HCEC 1CT (cell line): ENCODE measurements at places on chromosomes 4 and X.
A peak's percentile ranks its signal among the peaks of the same experiment; 100 is the strongest.

GRCh38 chrX:72245461-72246089, 6.7 kb upstream of the ERCC6L start:
- DNase-seq, result peak; percentile 45

DNA sequence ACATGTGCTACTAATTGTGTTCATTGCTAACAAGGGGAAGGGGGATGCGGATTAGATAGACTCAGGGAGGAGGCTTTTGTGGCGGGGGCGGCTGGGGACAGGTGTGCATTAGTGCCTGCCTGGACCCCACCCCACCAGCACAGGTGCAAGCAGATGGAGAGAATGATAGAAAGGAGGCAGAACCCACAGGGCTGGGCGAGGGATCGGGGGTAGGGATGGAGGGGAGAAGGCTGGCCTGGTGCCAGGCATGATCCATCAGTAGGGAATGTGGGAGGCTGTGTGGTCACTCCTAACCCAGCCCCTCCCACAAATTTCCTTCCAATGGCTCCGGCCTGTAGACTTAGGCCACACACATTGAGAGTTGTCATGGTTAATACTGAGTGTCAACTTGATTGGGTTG, 30.5 kb upstream of the CRMP1 start:
- DNase-seq, result no peak

DNA sequence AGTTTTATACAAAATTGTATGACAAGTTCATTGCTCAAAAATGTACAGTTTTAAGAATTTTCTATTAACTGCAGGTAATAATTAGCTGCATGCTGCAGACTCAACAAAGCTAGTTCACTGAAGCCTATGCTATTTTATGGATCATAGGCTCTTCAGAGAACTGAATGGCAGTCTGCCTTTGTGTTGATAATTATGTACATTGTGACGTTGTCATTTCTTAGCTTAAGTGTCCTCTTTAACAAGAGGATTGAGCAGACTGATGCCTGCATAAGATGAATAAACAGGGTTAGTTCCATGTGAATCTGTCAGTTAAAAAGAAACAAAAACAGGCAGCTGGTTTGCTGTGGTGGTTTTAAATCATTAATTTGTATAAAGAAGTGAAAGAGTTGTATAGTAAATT, 131.0 kb downstream of the TET2 start:
- DNase-seq, result no peak

GRCh38 chr4:175440786-175441185, 371.3 kb downstream of the GPM6A start:
- no peak for DNase-seq

DNA sequence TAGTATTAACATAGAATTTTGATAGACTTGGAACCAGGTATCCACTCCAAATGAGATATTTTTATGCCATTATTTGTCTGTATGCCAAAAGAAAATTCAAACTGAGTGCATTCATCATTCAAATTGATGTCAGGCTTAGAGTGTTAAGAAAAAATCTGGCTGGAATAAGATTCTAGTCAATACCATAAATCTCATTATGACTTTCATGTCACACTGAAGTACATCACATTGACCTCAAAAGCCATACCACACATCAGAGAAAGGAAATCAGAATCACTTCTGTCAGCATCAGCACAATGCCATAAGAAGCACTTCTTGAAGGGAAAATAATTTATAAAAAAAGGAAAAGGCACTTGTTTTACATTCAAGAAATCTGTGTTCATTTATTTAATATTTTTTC, 119.0 kb upstream of the BMP3 start:
- DNase-seq, result no peak

- DNase-seq, result no peak
Measured at GRCh38 chr4:1673671-1674070, 10.4 kb downstream of the FAM53A start.

DNA sequence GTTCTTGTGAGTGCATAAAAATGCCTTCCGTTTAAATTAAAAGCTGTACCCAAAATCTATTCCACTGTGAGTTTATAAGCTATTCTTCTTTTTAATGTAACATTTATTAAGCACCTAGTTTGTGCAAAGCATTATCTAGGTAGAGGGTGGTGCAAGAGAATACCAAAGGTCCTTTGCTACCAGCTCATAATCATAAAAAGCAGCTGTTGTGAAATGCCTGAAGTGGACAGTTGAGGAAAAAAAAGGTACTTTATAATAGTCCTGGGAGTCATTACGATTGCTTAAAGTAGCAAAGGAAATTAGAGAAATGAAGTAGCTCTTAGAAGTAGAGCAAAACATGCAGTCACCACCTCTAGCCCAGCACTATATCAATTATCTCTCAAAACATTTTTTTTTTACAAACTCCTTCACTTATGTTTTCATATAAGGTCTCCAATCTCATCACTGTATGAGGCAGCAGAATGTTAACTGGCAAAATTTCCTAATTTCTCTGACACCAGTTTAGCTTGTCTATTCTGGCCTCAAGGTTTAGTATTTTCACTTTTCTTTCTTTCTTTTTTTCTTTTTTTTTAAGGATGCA, 2.1 kb downstream of the MBNL3 start:
- no peak for DNase-seq

- DNase-seq, result no peak
Measured at GRCh38 chrX:86946569-86946968, 571.0 kb upstream of the KLHL4 start.

- no peak for DNase-seq
Measured at GRCh38 chr4:48311896-48312295, 29.4 kb upstream of the SLAIN2 start.

DNA sequence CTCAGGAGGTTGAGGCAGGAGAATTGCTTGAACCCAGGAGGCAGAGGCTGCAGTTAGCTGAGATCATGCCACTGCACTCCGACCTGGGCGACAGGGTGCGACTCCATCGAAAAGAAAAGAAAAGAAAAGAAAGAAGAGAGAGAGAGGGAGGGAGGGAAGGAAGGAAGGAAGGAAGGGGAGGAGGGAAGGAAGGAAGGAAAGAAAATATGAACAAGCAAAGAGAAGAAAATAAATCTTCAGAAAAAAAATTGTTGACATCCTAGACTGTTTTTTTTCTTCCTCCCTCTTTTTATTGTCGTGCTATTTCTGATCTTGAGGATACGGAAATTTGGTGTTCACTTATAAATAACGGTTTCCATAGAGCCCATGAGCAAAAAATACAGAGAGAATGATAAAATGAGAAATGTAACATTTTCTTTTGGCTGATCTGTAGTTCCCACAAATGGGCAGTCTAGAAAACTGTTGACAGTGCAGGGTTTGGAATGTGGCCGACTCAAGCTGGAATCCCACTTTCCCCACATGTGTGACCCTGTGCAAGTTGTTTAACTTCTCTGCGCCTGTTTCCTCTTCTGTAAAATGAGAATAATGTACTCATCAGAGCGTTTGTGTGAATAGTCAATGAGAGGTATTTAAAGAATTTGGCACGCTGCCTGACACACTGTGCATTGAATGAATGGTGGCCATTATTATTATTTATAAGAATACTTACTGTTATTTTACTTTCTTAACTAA, 19.4 kb downstream of the SORBS2 start:
- peak; percentile 84 for DNase-seq
